ENCODE measurements at places on chromosomes 13 and 19. TPM values are rescaled to one million over a fixed set of nuclear protein-coding genes. Genes with fewer than 3 reads are reported as not detected.

Gene NALCN
- total RNA-seq = 0.88 TPM

Gene NUDT15
- 22.9 TPM for total RNA-seq

Gene NLRP4
- not detected for total RNA-seq

- no peaks in the 10 kb centered on the region for H3K36me3 ChIP-seq
- H3K4me3 ChIP-seq = no peak overlapping the region
- DNase-seq = no peak
- no peak overlapping the region for H3K27ac ChIP-seq
These were observed 26.2 kb downstream of the TMED1 start for GRCh38 chr19:10809651-10810285.

Measured in uterus (tissue), 4 donors.